Posterior cingulate gyrus (tissue), 11 donors: ENCODE measurements at places on chromosomes 13 and 19.

DNA sequence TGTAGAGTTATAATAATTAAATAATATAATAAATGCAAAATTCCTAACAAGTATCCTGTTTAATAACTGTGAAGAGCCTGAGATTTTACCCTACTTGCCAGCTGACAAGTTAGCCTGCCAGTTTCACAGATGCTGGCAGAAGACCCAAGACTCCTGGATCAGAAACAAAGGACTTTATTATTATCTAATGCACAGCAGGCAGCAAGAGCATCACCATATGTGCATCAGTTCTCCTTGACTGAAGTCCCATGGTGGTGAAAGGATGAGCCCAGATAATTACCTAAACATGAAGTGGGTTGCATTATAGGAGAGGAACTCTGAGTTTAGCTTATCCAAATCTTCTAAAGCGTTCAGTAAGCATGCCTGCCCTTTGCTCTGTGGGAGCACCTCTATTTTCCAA is 39.1 kb upstream of the MTIF3 start:
- no peak for DNase-seq

GRCh38 chr13:42041011-42041683 is 7.3 kb upstream of the DGKH start:
- DNase-seq = peak; percentile 39

GRCh38 chr13:110450941-110451730 is 110.4 kb downstream of the RAB20 start:
- no peak for DNase-seq

DNA sequence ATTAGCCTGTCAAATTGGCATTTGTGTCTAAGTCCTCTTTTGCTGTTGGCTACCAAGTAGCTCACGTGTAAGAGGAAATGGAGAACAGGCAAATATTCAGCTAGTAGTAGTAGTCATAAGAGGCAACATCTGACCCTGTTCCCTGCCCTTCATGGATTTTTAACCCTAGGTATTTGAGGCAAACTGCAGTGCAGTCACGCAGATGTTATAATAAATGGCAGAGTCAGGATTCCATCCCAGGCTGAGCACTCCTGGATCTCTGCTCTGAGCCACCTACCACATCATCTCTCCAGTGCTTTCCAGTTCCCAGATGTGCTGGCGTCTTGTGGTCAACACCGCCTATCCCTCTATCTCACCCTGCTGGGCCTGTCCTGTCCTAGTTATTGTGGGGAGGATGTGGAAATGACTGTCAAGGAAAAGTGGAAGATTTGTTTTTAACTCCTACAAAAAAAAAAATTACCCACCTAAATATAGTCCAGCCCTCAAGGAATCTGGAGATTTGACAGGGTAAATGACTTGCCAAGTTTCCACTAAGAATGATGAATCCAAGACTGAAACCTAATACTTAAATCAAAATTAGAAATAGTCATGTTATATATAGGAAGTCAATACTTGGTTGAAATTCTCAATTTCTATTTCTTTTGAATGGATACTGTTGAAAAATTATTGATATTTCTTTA is 322.9 kb downstream of the GPC6 start:
- DNase-seq = no peak

DNA sequence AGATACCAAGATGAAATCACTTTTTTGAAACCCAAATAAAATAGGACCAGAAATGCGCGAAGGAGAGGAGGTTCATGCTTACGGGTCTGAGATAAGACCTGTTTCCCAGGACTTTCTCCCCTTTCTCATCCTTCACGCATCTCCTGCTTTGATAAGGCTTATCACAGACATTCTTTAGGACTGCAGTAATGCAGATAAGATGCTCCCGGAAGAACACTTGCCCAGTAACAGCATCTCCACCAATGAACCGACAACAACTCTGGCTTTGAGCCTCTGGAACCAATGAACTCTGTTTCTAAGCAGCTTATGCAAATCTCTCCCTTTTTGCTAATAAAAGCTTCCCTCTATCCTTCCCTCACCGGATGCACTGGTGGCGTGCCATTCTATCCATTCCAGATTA is 783.4 kb upstream of the ARGLU1 start:
- no peak for DNase-seq

DNA sequence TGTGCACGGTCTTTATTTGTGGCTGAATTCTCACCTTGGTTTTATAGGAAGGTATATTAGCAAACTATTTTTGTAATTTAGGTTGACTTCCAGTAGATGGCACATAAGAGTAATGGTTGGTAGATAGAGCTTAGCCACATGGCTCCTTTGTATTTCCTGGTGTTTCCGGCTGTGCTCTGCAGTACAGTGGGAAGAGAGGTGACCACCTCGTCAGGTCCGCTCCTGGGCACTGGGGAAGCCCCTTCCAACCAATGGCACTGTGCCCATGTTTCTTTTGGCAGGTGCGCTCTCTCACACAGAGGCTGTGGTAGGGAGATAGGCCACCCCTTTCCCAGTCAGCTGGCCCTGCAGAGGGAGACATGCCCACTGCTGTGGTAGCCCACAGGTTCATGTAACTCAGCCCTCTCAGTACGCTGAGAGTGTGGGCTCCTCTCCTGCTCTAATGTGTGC is 74.3 kb upstream of the ATP12A start:
- no peak for DNase-seq

- DNase-seq = no peak
These were observed 3.9 kb upstream of the DMKN start for GRCh38 chr19:35517342-35517741.

DNA sequence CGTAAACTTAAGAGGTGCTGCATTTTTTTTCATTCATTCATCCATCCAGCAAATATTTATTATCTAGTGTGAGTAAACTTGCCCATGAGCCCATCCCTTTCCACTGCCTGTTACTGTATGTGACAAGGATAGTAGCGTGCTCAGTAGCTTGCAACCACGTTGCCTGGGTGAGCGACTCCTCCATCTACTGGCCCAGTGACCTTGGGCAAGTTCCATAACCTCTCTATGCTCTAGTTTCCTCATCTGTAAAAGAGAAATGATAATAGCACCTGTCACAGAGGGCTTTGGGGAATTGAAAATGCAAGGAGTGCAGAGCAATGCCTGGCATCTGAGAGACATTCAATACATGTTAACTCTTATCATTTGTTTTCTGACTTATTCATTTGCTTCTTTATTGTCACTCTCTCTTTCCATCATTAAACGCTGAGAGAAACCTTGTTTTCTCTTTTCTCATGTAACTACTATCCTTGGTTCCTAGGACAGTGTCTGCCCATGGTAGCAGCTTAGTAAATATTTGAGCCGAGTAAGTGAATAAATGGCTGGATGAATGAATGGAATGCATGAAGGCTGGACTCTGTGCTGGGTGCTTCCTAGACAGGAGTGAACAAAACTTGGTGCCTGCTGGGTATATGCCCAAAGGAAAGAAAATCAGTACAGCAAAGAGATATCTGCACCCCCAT is 19.9 kb downstream of the LRCH1 start:
- no peak for DNase-seq

GRCh38 chr19:28606269-28607032 is 606.5 kb downstream of the UQCRFS1 start:
- no peak for DNase-seq

DNA sequence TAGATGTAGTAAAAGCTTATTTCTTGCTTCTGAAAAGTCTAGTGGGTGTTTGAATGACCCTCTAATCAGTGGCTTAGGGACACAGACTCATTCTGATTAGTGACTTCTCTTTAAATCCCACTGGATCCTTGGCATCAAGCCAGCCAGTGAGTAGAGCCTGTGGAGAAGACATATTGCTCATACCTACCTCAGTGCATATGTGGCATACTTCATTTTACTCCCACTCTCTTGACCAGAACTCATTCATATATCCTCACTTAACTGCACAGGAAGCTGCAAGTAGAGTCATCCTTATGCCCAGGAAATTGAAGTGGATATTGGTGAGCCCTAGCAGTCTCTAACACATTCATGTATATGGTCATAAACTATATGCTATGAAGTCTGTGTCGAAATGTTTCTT is 148.3 kb downstream of the PDS5B start:
- DNase-seq = no peak

DNA sequence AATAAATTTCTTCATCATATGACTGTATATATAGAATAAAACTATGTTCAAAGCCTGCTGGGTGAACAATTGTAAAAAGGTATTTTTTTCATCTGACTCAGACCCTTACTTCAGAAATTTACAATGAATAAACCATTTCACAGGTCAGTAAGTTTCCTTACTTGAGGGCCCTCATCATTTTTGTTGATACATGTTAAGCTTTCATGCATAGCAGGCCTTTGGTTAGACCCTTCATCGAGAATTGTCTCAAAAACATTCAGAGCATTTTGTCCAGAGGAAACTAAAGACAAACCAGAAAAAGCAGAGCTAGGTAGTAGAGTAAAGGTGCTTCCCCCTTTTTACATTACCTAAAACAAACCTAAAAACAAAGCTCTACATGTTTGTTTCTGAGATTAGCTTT is 46.2 kb downstream of the FNDC3A start:
- DNase-seq = no peak

GRCh38 chr19:12778017-12778904 is 2.9 kb upstream of the HOOK2 start:
- peak; percentile 42 for DNase-seq

- peak; percentile 23 for DNase-seq
These were observed 22.4 kb upstream of the SEMA6B start for GRCh38 chr19:4581666-4582553.

- DNase-seq = no peak
These were observed 96.9 kb downstream of the TBC1D4 start for GRCh38 chr13:75384879-75385707.

DNA sequence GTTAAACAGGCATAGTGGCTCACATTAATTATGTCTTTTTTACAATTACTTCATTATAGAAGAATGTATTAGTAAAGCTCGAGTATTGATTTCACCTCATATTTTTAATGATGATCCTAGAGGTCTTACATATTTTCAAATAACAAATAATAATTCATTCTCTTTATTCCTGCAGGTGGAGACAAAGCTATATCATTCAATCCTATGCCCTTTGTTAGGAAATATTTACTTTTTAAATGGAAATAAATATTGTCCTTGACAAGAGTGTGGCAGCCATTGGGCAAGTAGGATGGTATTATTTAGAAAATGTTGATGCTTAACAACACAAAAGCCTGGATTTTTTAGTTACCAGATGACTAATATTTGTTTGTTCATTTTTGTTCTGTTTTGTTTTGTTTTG is 127.6 kb downstream of the COG6 start:
- no peak for DNase-seq
